ENCODE measurements at places on chromosomes 12 and 14. TPM values are rescaled to one million over a fixed set of nuclear protein-coding genes. Genes with fewer than 3 reads are reported as not detected.

DNA sequence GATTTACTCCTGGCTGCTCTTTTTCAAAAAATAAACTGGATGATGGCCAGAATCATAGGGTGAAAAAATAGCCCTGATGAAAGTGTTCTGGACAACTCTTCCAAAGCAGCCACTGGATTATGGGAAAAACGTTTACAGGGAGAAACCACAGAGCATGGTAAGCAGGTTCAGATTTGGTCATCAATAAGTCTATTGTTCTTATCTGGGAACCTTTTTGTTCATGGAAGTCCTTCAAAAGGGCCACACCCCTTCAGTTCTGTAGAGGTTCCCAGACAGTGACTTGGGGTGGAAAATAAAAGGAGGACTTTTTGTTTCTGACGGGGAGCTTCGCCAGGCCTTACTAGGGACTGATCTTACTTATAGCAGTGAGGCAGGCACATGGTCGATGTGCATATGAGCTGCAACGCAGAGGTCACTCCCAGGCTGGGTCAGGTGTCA is 117.4 kb upstream of the SLC38A2 start:
- no peak overlapping the region for H3K4me3 ChIP-seq
- no peak for DNase-seq
- no peaks in the 10 kb centered on the region for H3K27me3 ChIP-seq
- H3K36me3 ChIP-seq = no peaks in the 10 kb centered on the region
- H3K27ac ChIP-seq = no peak overlapping the region

DNA sequence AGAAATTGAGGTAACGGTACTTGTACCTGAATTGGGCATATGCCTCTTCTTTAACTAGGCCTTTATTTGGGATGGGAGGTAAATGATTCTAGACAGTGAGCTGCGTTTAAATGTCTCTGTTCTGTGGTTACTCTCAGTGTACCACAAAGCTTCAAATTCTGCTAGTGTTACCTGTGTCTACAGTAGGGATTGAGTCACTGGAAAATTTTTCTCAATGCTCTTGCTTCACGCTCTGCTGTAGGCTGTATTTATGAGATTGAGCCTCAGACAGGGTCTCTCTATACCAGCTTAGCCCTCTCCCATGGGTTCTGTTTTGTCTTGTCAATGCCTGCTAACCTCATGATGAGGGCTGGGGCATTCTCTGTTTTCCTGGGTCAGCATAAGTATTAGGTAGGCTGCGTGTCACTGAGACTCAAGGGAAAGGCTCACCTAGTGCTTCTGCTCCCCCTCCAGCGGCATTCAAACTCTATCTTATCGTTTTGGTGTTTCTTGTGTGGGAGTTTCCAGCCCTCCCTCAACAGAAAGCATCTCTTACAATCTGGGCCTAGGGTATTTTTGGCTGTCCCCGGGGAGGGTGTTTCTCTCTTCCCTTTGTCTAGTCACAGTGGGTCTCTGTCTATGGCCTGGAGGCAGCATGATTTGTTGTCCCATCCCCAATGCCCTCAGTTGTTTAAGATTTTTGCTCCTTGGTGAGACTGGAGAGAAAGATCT is 285.8 kb downstream of the ADGRD1 start:
- no peaks in the 10 kb centered on the region for H3K36me3 ChIP-seq
- peaks cover 6% of the 10 kb centered on the region for H3K4me1 ChIP-seq
- no peak overlapping the region for H3K4me3 ChIP-seq
- peaks cover 5% of the 10 kb centered on the region for H3K27me3 ChIP-seq
- H3K27ac ChIP-seq = no peak overlapping the region

Gene MANSC4
- not detected for total RNA-seq

Gene HOXC13
- total RNA-seq = not detected

All from body of pancreas (tissue), 4 donors.